ENCODE measurements at places on chromosomes 7 and 10.

DNA sequence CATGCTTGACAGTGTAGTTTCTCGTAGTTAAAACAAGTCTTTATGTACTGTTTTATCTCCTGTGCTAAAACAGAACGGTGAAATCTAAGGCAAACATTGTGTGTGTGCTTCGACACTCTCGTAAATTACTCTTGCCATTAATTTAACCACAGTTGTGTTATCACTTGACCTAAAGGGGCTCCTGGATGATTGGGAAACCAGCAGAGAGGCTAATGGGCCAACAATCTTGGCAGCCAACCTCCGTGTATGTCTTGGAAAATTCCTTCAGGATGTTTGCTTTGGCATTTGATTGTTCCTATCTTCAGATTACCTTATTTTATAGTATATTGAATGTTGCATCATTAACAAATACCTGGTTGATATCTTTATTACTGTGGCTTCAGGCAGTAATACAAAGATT lies 409.5 kb downstream of the SDK1 start:
- DNase-seq, result no peak

DNA sequence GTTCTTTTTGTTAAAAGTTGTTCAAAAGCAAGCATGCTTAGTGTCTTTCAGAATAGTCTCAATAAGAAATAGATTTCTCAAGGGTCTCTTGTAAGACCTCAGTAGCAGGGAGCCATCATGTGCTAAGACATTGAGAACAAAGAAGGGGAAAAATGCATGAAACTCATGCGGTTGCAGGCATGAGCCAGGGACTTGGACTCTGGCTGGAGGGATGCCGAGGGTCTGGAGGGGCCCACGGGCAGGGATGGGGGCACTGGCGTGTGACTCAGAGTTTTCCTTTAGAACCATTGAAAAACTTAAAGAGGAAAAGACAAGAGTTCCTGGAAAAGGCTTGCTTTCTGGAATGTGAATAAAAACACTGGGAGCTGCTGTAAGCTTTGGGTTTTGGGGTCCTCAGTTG lies 253.3 kb downstream of the CCDC3 start:
- no peak for DNase-seq

- DNase-seq, result no peak
Observed at GRCh38 chr10:101726115-101726387, 31.1 kb upstream of the FBXW4 start.

DNA sequence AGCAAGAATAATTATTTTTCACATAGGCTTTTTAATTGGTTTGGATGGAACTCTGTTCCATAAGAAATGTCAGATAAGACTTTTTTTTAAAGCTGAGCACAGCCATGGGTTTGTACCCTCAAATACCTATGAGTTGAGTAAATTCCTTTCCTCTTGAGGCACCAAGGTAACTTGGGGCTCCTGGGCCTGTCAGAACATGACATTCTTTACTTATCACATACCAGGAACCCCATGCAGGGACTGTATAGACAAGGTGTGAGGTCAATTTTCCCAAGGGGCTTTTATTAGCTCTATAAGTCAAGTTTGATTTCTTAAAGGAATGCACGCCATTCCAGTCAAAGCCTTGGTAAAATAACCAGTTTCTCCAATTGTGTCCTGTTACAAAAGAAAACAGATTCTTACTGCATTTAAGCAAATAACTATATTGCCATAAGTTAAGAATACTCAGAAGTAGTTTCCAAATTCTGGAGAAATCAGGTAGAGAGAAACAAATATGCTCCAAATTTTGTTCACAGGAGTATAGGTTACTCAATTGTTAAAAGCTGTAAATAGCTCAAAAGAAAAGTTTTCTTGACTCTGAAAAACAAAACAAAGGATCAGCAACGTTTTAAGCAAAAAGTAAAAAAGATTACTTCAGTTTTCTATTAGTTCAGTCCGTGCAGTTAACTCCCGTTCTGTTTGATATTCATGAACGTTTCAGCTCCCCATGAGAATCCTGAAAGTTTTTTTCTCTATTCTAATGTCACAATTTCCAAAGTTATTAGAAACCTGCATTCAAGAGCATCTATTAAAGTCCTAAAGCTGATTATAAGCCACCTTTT lies 167.5 kb upstream of the NAMPT start:
- no peak for DNase-seq

DNA sequence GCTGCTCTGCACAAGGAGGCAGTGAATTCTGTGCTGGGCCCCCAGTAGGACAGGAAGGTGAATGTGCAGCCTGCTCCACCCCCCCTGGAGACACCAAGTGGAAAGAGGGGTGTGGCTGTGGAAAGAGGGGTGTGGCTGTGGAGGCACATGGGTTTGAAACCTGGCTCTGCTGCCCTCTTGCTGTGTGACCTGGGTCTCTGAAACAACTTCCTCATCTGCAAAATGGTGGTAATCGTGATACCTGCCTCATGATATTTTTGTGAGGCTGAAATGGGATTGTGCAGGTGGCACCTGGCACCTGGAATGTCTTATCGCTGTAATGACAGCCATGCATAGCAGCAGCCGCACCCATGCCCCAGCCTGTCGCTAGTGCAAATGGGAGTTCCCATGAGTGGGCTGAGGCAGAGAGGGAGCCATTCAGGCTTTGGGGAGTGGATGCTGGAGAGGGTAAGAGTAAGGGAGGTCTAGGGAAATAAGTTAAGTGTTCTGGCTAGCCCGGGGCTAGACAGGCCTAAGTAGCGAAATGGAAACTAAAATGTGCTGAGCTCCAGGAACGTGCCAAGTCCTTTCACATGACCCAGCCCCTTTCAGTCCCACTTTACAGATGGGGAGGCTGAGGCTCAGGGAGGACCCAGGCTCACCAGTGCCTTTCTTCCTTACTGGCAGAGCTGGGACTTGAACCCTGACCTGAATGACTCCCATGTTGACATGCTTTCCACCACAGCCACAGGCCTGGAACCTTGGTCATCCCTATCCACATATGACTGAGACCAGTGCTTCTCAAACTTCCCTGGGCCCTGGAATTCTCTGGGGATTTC lies 35.0 kb downstream of the C10orf105 start:
- no peak for DNase-seq

DNA sequence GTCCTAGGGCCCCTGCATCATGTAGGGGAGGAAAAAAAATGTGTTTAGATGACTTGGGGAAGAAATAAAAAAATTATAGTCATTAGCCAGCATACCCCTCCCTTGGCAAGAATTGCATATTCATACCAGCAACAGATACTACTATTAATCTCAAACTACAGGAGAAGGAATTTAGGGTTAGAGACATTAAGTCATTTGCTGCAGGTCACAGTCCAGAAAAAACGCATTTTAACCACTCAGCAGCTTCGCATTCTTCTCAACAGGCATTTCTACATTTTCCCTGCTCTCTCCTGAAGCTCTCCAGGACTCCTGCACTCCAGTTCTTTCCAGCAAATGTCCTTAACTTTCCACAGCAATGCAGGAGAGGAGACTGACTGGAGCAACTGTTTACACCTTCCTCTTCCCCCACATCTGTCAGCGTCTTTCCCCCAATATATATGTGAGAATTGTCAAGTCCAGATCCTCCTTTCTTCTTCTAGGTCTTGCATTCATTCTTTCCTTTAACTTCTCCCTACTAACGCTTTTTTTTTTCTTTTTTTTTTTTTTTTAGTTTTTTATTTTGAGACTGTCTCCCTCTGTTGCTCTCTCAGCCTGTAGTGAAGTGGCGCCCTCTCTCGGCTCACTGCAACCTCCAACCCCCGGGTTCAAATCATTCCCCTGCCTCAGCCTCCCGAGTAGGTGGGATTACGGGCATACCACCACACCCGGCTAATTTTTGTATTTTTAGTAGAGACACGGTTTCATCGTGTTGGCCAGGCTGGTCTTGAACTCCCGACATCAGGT lies 35.6 kb downstream of the PRPS1L1 start:
- DNase-seq, result no peak

GRCh38 chr10:108005627-108006026 lies 841.1 kb upstream of the SORCS1 start:
- no peak for DNase-seq

Measured in NCI-H187 treated with DMSO at 0.1 percent for 48 hours (cell line).